Vagina (tissue), 2 donors: ENCODE measurements at places on chromosomes 6 and 20.

GRCh38 chr6:149065658-149066556, 251.6 kb upstream of the TAB2 start:
- DNase-seq = no peak

DNA sequence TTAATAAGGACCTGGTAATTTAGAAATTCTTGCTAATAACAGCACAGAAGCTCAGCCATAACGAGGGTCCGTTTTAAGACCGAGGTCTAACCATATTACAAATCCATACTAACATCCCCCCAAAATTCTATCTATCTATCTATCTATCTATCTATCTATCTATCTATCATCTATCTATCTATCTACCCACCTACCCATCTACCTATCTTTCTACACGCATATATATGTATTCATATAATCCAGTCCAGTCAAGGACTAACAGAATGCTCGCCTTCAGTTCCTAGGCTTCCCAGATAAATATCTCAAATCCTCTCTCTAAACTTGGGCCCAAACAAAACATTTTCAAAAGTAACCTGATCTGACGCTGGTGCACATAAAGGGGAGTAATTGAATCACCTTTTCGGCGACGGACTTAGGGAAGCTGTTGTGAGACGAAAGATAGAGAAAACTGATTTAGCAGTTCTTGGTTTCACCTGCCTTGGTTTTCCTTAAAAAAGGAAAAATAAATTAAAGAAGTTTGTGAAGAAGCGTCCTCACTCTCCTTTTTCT, 14.5 kb downstream of the HMGN4 start:
- no peak for DNase-seq

GRCh38 chr6:147970970-147971369, 371.7 kb upstream of the SASH1 start:
- DNase-seq = no peak

GRCh38 chr6:135667691-135668455, 170.3 kb upstream of the AHI1 start:
- DNase-seq = no peak

GRCh38 chr6:110485491-110485890, 9.1 kb upstream of the SLC22A16 start:
- no peak for DNase-seq
